ENCODE measurements at places on chromosomes 7 and 10.

DNA sequence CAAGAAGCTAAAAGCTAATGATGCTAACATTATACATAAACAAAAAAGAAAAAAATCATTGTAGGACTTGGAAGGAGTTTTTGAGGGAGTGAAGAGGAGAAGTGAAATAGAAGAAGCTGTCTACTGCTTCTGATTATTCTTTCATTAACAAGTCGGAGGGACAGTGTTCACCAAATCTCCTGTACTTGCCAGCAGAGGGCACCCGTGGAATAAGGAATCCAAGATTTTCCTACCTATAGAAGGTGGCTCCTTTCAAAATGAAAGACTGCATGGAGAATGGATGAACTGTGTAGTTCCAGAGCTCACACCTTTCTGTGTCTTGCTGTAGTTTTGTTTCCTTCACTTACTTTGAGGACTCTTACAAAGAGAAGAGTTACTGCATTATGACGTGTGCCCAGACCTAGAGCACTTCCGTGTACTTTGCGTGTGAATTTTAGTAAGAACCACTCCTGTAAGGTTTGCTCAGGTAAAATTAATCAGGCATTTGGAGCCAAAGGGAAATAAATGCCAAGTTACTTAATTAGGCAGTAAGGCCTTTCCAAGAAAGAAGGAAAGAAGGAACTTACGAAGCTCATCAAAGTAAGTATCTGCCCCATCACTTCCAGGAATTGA is 145.1 kb downstream of the SEMA3D start:
- DNase-seq = peak; percentile 47

GRCh38 chr7:24024276-24025068 is 259.5 kb upstream of the NPY start:
- DNase-seq = no peak

DNA sequence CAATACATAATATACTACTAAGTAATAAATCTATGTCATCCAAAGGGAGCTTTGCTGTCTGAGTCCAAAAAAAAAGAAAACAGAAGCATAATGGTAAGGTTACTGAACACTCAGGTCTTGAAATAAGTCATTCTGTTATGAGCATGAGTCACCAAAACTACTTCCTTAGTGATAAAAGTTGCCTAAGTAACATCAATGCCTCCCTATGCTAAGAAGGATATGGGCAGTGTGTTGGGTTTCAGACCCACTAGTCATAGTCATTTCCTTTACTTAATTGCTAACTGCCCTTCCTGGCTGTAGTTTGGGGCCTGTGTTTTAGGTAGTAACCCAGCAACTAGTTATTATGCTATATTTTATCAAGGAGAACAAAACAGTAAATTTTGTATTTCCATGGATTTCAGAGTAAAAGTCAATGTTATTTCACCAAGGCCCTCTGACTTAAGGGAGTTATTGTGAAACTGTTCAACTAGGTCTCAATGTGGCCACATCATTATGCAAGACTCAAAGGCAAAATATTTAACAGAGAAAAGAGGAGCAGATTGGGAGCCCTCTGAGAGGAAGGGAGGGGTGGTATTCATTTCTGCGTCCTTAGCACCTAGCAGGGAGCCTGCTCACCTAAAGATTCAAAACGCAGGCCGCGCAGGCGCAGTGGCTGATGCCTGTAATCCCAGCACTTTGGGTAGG is 11.7 kb upstream of the VIM start:
- DNase-seq = peak; percentile 93

DNA sequence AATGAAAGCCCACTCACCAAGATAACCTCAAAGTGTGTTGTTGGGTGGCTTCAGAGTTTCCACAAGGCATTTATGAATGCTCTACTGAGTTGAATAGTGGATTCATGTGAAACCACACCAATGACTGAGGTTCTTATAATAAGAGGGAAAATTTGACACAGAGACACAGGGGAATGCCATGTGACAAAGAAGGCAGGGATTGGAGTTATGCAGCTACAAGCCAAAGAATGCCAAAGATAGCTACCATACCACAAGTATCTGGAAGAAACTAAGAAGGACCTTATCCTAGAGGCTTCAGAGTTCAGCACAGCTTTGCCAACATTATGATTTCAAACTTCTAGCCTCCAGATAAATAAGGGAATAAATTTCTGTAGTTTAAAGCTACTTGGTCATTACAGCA is 68.0 kb upstream of the PCDH15 start:
- no peak for DNase-seq

DNA sequence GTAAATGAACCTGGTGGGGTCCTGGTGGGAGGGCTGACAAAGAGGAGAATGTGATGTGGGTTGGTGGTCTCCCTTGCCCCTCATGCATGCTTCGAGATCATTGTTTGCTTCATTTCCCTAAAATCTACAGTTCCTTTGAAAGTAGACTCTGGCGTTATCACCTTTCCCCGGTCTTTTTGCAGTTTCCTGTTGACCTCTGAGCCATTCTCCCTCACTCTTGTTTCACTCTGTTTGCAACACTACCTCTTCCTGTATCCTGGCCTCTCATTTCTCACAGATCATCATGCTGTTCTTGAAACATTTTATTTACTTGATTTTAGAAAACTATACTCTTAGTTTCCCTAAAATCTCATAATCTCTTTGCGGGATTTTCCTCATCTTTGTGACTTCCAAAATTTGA is 179.8 kb downstream of the WNT2 start:
- no peak for DNase-seq
